Right ventricle myocardium superior (tissue), 1 donor: ENCODE measurements at places on chromosomes 5 and 9.

GRCh38 chr9:110746211-110746930, 77.8 kb downstream of the MUSK start:
- no peak for DNase-seq

DNA sequence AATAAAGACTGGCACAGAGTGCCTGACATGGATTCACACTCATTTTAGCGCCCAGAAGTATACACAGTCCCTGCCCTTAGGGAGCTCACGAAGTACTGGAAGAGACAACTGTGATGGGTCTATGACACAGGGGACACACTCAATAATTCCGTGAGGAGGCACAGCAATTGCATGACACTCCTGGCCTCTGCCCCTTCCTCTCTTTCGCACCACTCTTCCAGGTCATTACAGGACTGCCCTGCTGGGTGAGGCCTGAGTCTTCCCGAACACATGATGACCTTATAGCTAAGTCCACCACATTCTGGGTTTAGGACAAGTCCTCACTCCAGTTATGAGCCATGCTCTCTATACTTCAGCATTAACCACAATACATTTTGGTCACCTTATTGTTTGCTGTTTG, 134.7 kb downstream of the GNA14 start:
- DNase-seq = no peak

DNA sequence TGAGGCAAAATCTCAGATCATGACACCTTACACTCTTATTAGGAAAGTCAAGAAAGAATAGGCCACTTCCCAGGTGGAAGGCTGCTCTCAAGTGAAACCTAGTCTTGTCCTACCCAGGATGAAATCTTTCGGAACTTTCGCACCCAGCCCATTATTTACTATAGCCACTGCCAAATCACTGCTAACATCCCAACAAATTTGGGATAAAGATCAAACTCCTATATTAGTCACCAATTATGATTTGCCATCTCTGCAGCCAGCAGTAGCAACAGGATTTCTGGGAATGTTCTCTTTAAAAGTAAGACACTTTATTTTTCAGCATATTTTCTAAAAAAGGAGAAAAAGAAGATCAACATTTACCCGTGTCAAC, 224.6 kb downstream of the GAS1 start:
- no peak for DNase-seq

- DNase-seq = no peak
Measured at GRCh38 chr9:99039505-99040182, 65.3 kb upstream of the TGFBR1 start.

GRCh38 chr9:76153902-76154629, 240.2 kb downstream of the RFK start:
- DNase-seq = no peak

- DNase-seq = no peak
Measured at GRCh38 chr5:74174366-74174765, 466.2 kb downstream of the ENC1 start.

DNA sequence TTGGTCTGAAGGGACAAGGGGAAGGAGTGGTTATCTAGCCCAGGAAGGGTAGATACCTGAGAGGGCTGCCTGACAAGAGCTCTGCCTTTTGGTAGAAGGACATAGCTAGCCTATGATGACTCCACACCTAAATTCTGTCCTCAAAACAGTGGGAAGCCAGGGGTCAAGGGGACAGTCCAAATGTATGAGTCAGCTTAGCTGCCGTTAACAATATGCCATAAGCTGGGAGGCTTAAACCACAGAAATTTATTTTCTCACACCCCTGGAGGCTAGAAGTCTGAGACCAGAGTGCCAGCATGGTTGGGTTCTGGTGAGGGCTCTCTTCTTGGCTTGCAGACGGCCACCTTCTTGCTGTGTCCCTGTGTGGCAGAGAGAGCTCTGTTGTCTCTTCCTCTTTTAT, 306.4 kb downstream of the NTRK2 start:
- no peak for DNase-seq

- DNase-seq = no peak
Measured at GRCh38 chr5:68436686-68437520, 221.3 kb downstream of the PIK3R1 start.

DNA sequence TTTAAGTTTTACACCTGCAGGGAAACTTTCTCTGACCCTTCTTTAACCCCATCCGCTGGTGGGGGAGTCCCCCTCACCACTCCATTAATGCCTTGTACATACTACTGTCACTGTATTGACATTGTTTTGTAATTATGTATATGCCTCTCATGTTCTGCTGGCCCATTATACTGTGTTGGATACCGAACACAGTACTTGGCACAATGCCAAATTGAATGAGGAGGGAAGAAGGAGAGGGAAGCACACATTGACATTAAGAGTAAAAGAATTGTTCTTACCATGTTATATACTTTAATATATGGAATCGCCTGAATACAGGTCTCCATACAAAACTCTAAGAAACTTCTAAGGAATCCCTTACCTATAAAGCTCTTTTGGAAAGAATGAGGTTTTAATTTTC, 73.6 kb upstream of the GRHPR start:
- no peak for DNase-seq

- DNase-seq = peak; percentile 49
Measured at GRCh38 chr5:35230038-35230611, at the start of gene PRLR. TSS of gene PRLR (minus strand) at chr5:35230487. CDS start at chr5:35089620, 140,867 bp downstream.

- peak; percentile 53 for DNase-seq
Measured at GRCh38 chr9:107667231-107668070, 177.9 kb upstream of the KLF4 start.

DNA sequence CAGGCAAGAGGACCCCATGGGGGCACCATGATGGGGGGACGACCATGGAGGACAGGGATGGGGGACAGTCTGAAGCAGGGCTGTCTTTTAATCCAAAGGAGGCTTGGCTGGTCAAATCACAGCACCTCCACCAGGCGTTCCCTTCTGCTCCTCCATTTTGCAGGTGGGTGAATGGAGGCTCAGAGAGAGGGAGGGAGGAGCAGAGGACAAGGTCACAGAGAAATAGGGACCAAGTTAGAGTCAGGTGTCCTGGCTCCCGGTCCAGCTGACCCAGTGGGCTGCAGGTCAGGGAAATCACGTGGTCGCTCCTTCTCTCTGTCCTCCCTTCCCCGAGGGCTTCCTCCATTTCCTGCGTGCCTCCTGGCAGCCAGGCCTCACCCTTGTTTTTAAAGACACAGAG, 156.4 kb upstream of the SMIM23 start:
- DNase-seq = no peak

DNA sequence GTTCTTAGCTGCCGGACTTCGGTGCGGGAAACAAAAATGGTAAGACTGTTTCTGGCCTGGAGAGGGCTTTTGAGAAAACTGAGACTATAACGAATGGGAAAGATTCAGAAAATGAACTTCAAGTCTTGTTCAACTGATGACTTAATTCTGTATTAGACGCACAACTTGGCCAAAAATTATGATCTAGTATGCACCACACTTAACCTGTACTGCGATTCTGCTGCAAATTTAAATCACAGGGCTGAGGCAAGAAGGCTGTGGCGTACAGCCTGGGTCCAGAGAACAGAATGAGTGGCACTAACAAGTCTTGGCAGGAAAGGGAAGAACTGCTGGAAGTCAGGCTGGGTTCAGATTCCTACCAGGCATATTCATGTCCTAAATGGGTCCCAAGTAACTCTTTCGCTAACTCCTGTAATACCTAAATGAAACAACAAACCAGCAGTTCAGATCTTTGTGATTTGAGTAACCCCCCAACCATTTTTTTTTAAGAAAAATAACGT, 781 bp upstream of the COL23A1 start:
- DNase-seq = no peak

- DNase-seq = no peak
Measured at GRCh38 chr5:112475747-112476365, 56.8 kb upstream of the EPB41L4A start.

- no peak for DNase-seq
Measured at GRCh38 chr9:76855015-76855414, 50.9 kb downstream of the PRUNE2 start.

GRCh38 chr9:96725576-96725975, 52.3 kb downstream of the ZNF510 start:
- DNase-seq = no peak

DNA sequence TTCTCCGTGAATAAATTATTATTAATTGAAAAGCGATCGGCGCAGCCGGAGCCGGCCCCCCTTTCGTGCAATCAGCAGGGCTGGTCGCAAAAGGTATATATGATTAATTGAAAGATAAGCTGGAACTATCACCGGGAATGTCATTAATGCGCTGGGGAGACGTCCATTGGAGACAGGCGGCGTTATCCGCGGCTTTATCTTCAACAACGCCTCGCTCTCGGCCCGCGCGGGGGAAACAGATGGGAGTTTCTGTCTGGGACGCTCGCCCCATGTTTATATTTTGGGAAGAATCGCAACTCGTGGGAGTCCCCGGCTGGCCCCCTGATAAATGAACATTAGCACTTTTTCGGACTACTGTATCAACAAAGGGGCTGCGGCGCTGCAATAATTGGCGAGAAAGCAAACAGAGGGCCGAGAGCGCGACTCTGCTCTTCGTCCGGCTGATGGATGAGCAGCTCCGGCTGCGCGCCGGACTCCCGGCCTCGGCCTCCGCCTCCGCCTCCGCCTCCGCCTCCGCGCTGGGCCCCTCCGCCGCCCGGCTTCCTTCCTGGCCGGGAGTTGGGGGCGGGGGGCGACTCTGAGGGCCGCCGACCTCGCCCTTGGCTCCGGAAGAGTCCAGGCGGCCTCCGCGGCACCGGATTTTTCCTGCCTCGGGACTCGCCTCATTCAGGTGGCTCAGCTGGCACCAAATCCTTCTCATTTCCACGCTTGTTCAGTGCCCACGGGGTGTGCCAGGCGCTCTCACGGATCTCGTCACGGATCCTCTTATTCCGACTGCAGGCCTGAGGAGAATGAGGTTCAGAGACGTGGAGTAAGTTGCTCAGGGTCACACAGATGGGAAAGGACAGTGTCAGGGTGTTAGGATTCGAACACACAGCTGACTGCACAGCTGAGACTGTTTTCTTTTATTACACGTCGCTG, 3.6 kb upstream of the NKX2-5 start:
- DNase-seq = no peak

GRCh38 chr9:125747765-125748445, 732 bp downstream of the PBX3 start:
- DNase-seq = peak; percentile 67

- DNase-seq = no peak
Measured at GRCh38 chr9:16524078-16524477, 346.4 kb downstream of the BNC2 start.

- DNase-seq = no peak
Measured at GRCh38 chr5:119453040-119453373, 710 bp downstream of the HSD17B4 start.

GRCh38 chr5:130400091-130400490, 495.8 kb downstream of the CHSY3 start:
- no peak for DNase-seq

DNA sequence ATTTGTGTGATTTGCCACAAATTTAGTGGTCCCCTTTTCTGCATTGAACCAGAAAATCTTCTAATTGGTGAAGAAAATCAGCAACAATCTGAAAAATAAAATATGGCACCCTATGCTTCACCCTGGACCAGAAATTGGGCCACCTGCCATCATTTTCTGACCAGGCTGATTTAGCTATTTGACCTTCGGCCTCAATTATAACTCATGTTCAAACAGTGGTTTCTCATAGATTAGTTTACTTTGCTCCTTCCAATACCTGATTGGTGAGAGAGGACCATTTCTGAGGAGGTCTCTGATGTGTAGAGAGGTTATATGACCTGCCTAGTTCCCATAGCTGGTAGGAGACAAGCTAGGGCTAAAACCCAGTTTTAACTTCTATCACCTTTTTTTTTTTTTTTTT, 59.0 kb downstream of the PTTG1 start:
- no peak for DNase-seq

GRCh38 chr5:74310386-74310785, 330.1 kb downstream of the ENC1 start:
- DNase-seq = no peak

DNA sequence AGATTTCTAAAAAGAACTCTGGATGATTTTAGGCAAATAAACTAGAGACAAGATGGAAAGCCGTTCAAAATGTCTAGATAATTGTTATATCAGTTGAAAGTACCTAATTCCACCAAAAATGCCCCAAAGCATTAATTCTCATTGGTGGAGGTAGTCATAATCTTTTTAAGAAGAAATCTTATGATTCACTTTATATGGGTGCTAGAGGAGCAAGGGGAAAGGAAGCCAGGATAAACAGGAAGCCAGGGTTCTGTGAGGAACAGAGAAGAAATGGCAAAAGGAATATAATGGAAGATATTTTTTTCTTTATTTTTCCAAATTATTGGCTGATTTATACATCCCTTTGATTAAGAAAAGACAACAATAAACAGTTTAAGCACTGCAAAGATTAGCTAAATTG, 7.8 kb downstream of the YIPF5 start:
- no peak for DNase-seq

- no peak for DNase-seq
Measured at GRCh38 chr5:15021266-15022046, 149.9 kb upstream of the ANKH start.

DNA sequence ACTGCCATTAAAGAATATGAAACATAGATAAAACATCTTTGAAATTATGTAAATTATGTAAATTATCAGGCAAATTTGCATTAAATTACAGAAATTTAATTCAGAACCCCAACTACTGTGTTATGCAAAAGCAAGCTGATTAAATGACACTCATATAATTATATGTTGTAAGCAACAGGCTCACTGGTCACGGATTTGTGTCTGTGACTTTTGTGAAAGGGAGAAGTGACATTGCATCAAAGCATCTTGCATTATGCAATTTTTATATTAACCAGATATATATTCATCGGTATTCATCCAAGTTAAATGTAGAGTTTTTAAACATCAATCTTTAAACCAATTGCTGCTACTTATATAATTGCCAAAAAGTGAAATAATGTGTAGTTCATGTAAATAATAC, 13.0 kb upstream of the GLIPR2 start:
- DNase-seq = no peak

DNA sequence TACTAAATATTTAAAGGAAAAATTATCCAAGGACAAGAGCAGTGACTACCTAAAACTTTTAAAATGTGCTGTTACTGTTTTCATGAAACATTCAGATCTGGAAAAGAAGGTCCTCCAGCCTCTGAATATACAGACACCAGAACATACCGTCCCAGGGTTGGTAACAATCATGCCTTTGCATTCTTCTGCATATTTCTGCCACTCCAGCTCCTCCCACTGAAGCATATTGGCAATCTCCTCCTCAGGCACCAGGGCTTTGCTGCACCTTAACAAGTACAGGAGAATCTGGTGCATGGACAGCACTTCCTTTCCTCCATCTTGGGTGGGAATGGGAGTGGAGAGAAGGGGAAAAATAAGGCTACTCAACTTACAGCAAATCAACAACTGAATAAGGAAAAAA, 60.0 kb downstream of the DROSHA start:
- DNase-seq = no peak

- DNase-seq = no peak
Measured at GRCh38 chr5:88483964-88484672, 215.5 kb upstream of the TMEM161B start.

DNA sequence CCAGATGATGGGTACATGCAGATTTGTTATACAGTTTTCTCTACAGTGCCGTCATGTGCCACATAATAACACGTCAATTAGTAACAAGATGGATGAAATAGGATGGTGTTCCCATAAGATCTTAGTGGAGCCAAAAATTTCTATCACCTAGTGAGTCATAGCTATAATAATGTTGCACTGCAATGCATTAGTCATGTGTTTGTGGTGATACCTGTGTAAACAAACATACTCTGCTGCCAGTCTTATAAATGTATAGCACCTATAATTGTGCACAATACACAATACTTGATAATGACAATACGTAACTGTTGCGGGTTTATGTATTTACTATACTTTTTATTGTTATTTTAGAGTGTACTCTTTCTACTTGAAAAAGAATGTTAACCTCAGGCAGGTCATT, 865.4 kb downstream of the MAT2B start:
- DNase-seq = no peak

GRCh38 chr5:143893638-143894037, 81.7 kb downstream of the HMHB1 start:
- DNase-seq = no peak
